ENCODE measurements at places on chromosomes 6 and 20.
A peak's percentile ranks its signal among the peaks of the same experiment; 100 is the strongest.

DNA sequence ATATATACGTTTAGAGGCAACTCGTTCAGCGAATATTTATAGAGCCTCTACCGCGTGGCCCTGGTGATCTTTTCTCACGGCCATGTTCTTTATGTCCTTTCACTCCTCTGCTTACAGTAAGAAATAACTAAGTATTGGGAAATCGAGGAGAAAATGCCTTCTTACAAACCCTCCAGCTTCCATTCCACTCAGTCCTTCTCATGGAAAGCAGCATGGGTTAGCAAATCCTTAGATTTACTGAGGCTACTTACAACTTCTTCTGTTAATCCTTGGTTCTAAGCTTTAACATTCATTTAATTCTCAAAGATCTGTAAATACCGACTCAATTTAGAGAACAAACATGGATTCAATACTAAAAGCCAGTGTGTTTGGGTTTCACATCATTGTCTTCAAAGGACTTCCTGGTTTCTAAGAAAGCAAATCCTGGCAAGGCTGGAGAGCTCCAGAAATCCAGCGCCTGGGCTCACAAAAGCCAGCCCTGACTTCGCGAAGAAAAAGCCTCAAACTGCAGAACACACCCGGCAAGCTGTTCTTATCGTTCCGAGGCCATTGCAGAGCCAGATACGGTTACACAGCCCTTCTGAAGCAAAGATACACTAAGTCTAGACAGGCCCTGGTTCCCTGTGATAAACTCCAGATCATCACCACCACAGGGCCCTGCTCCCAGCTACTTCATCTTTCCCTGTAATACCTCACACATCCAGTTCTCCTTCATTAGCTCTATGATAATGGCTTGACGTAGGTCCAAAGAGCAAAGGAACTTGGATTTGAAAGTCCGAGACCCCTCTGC, 19.2 kb downstream of the AGPAT4 start:
- DNase-seq, result peak; percentile 77

- no peak for DNase-seq
Measured at GRCh38 chr6:26170951-26171841, 84.0 kb downstream of the HFE start.

GRCh38 chr20:60055740-60056139, 97.5 kb downstream of the CDH26 start:
- DNase-seq, result no peak

DNA sequence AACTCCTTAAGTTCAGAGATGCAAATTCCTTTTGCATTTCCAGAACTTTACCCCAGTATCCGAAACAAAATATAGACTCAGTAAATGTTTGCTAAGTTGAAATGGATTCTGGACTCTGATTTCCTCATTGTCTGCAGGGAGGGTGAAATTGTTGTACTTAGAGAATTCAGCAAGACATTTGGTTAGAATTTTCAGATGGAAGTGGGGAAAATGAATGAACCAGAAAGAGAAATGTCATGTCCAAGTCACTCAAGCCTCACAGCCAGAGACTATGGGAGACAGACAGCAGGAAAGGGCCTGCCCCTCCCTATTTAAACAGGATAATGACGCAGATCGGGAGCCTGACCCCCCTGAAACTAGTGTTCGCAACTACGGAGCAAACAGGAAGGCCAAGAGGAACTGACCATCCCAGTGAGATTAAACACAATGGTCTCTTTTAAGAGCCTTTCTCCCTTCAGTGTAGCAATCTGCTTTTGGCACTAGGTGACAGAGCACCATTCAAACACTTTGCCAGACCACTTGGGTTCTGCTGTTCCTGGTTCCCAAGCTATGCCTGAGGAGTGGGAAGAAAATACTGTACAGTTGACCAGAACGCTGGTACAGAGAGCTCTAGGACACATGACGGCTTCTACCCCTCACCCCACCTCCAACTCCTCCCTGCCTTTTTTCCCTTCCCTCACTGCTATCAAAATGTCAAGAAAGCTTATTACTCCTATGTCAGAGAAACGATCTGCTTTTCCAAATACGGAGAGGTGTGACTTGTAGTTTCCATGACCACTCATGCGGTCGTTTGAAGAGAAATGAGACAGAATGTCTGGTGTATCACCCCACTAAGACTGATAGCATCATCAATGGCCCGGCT, 13.7 kb downstream of the NEDD9 start:
- DNase-seq, result no peak

DNA sequence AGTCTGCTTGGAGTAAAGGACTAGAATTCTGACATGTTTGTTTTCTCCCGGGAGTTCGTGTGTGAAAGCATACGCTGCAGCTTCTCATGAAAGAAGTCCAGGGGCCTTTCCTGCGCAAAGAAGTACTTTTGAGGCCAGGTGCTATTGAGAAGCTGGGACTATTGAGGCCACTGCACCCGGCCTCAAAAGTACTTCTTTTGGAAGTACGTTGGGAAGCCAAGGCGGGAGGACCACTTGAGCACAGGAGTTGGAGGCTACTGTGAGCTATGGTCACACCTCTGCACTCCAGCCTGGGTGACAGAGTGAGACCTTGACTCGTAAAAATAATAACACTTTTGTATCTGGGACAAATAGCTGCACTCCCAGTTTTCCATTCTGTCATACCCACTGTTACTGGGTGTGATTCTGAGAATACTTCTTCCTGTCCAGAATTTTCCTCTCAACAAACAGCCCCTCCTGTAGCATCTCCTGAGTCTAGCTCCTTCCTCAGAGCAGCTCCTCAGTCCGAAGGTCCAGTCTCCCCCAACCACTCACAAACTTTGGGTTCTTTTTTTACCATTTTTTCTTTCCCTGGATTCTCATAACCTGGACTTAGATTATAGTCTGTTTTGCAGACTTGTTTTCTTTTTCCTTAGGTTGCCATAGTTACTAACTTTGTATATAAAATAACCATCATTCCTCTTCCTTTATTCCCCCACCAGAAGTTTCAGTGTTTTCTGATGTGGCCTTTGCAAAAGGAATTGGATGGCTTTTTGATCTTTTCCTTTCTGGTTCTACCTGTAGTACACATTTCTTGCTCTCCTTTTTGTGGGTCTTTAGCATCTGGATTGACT, 12.7 kb downstream of the STK35 start:
- DNase-seq, result no peak

- peak; percentile 47 for DNase-seq
Measured at GRCh38 chr6:101402622-101403031, 9.1 kb downstream of the GRIK2 start.

DNA sequence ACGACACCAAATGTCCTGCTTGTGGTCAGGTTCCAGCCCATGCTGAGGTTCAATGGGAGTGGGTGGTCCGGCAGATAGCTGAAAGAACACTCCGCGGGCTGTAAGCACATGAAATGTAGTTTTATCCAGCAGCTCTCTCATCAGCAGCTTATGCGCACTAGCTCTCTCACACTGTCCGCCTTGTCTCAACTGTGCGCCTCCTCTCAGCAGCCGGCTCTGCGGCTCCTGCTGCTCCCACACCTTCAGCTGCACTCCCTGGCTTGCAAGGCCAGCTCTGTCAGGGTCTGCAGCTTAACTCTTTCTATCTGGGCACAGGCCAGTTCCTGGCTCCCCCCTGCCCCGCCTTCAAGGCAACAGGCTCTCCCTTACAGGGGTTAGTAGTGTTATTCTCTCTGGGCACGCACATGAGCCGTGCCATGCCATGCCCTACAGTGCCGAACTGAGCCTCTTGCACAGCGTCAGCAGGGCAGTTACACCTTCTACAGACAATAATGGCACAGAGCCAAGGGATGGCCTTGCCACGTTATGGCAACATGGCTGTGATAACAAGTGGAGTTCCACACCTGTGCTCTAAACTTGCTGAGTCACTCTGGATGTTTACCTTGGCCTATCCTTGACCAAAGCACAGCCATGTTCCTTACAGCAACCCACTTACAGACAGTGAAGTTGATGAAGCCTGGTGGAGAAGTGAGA, 84.0 kb upstream of the LRFN2 start:
- no peak for DNase-seq

DNA sequence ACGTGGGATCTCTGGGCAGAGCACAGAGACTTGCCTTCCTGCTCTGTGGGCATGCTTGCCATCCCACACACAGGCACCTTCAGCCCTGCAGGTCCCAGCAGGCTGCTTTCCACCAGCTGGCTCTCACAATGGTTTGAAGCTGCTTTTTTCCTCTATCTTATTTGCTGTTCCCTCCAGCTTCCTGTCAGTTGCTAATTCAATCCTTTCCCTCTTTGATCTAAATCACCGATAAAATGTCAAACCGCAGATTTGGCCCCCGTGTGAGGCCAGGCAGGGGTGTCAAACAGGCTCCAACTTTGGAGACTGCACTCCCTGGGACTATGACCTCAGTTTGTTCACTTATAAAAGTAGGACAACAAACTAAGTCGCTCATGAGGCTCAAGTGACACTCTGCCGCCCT, 40.6 kb upstream of the PCMTD2 start:
- DNase-seq, result no peak

DNA sequence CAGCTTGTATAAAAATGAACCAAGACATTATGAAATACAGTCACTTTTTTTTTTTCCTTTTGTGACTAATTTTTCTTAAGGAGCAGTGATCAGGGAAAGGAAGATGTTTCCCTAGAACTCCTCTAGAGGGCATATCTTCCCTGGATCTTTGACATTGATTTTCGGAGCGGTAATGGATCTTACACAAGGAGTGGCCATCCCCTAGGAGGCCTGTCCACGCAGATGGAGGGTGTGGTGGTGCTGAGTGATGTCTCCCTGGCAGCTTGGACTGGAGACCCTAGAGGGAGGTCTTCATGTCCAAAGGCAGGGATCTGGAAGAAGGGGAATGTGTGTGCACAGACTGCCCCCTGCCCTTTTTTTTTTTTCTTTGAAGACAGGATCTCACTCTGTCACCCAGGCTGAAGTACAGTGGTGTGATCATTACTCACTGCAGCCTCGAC, 7.0 kb upstream of the KIFC1 start:
- peak; percentile 67 for DNase-seq

- DNase-seq, result no peak
Measured at GRCh38 chr20:21607971-21608725, 94.3 kb upstream of the NKX2-2 start.

GRCh38 chr6:159933077-159933476, 35.8 kb upstream of the IGF2R start:
- no peak for DNase-seq

- no peak for DNase-seq
Measured at GRCh38 chr6:134314006-134314821, 3.7 kb downstream of the SGK1 start.

- no peak for DNase-seq
Measured at GRCh38 chr20:2538931-2539720, 2.8 kb downstream of the TMC2 start.

DNA sequence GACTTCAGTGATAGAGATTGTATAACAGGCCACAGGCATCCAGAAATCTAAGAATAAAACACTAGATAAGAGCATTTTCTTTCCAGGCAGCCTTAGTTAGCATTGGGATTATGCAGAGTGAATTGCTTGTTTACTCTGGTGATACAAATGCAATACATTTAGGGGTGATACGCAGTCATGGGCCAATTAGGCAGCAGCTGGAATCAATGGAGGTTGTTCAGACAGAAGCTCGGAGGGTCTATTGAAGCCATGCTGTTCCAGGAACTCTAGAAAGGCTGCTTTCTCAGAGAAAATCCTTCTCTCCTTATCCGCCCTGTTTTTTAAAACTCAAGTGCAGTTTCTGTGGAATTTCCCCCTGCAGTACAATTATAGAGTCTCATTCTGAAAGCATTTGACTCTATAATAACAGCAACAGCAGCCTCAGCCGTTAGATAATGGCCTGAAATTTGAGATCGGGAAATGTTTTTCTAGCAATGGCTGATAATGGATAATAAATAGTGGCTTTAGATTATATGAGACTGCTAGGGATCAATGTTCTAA, 364.3 kb upstream of the HS3ST5 start:
- DNase-seq, result peak; percentile 85

- DNase-seq, result no peak
Measured at GRCh38 chr20:36308353-36308752, 2.2 kb downstream of the DLGAP4 start.

GRCh38 chr6:43331891-43332290, 23.3 kb upstream of the CRIP3 start:
- no peak for DNase-seq

DNA sequence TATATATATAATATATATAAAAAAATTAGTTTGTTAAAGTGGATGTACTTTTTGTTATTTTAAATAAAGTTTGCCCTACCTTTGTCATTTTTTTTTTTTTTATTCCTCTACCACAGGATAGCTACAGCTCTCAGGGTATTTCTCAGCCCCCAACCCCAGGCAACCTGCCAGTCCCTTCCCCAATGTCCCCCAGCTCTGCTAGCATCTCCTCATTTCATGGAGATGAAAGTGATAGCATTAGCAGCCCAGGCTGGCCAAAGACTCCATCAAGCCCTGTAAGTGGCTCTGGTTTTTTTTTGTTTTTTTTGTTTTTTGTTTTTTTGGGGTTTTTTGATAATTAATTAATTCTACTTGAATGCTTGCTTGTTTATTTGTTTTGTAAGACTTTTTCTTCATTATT, 148.6 kb downstream of the TMEM242 start:
- DNase-seq, result no peak

DNA sequence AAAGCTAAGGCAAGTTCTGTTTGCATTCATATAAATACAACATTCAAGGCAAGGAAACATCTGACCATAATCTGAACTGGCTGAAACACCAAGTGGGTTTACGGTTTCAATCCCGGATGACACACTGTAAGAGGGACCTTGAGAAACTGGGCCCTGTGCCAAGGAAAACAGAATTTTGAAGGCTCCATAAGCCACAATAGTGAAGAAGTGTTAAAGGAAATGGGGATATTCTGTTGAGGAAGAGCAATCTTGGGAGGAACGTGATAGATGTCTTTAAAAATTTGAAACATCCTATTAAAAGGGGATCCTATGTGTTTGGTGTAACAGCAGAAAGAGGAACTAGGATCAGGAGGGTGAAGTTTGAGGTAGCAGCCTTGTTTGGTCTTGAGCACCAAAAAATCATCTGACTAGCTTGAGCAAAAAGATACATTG, 82.4 kb upstream of the TAB2 start:
- DNase-seq, result no peak

DNA sequence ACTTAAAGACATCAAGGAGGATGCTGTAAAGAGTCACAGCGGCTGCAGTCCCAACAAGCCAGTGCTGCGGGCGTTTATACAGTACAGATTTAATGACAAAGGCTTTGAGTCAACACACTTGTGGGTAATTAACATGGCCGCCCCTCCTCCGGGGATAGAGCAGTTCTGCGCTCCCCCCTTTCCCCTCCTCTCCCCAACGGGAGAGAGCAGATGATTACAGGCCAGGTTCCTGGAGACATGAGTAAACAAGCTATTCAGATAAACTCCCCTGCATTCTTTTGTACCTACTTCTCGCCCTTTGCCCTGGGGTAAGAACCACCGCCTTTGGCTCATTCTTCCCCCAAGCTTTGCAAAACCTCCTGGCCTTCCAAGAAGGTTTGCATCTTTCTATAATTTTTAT, 23.6 kb upstream of the FABP7 start:
- no peak for DNase-seq

DNA sequence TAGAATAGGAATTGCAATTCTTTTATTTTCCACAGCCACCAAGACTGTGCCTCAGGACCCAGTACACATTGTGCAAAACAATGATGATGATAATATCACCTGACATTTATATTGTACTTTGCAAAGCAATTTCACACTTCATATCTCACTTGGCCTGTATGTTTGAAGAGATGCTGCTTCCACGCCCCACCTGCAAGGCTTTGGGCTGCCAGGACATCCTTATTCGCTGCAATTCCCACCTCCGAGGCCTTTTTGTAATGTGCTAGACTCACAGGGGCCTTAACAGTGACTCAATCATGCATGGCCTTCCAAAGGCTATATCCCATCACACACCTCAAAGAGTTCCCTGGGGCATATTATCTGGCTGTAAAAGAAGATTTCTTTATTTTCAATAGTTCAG, 200.9 kb downstream of the MYLK4 start:
- DNase-seq, result peak; percentile 60
